Nephron progenitor cell (in vitro differentiated cells): ENCODE measurements at places on chromosomes 6 and 20.

- peak; percentile 9 for DNase-seq
These were observed 97.6 kb downstream of the FAM50B start for GRCh38 chr6:3946778-3947177.

- no peak for DNase-seq
These were observed 224.5 kb downstream of the GMDS start for GRCh38 chr6:2020909-2021308.

DNA sequence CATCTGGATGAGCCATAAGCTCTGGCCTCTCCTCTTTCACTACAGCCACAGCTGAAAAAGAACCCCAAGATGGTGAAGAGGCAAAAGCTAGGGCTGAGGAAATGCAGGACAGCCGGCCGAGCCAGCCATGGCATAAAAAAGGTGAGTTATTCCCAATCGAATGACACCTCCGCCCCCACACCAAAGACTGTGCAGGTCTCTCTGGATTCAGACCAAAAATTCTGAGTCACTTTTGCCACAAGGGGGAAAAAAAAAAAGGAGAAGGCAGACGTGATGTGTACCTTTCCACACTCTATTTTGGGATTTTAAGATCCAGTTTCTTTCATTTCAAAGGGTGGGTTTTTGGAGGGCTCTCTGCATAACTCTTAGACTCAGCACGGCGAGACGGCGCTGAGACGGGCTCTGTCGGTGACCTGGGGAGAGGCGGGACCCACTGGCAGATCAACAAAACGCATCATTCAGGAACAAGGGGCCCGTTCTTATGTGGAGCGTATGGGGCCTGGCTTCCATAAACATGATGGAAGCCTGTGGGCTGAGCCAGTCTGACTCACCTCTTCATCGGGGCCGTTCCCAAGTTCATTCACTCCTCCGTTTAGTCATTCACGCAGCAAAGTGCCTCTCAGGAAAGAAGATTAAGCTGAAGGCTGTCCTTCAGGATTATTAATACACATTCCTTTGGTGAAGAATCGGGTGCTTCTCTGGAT lies 54.8 kb downstream of the NFATC2 start:
- no peak for DNase-seq

DNA sequence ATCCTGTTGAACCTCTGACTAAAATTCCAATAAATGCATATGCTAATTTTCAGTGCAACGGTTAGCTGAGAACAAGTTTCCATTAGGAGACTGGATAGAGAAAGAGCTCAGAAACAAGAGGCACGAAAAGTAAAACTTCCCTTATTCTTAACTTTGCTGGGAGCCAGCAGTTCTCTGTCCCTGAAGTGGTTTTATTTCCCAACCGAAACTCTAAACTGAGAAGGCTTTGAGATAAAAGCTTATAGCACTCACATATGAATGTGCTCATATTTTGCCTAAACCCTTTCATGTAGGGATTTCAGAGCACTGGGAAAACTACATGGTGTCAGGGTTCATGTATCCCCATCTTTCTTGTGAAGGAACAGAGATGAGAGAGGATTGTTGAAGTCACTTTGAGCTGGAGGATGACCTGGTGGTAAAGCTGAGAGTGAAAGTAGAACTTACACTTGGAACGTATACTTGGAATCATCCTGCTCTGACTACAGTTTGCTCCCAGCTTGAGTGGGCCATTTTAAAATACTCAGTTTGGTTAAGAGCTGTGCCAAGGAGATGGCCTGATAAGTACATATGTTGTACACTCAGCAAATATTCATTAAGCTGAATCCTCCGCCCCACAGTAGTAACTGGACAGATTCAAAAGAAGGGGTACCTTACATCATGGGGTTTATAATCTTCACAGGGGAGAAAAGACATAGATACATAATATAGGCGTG lies 324.2 kb upstream of the CNR1 start:
- DNase-seq = no peak

DNA sequence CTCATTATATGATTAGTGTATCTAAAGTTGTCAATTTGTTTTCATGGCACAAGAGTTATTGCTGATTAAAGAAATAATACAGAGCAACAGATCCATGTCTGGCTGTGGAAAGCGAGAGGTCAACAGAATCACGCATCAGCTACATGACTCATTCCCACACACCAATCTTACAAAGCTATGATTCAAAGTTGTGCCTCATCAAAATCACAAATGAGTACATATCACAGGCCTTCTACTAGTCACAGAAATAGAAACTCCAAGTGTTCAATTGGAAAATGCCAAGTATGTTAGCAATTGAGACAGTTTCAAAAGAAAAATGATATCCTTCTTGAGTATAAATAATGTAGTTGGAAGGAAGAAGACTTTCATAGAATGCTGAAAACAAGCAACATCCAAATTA lies 57.8 kb upstream of the NKAIN2 start:
- DNase-seq = no peak

- no peak for DNase-seq
These were observed 134.2 kb downstream of the CARMIL1 start for GRCh38 chr6:25413207-25413905.

DNA sequence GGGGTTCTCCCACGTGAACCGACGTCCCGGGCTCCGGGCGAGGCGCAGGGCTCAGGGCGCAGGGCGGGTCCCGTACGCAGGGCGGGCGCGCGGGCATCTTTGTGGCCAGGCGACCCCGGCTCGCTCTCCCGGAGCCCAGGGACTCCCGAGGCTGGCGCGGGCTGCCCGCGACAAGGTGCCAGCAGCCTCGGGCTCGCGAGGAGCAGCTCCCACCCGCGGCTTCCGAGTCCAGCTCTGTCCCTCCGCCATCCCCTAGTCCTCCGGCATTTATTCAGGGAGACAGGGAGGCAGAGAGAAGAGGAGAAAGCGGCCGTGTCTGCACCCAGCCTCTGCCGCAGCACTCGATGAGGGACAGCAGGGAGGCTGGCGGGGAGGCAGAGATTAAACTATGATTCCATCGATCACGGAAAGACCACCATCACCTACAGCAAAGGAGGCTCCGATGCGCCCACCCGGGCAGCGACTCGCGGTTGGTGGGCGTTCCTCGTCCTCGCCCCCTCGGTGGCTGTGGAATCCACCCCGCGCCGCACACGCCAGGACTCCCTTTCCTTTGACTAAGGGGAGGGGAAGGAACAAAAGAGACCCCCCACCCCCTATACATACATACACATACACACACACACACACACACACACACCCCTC lies 1.1 kb downstream of the RGS17 start:
- DNase-seq = peak; percentile 52

DNA sequence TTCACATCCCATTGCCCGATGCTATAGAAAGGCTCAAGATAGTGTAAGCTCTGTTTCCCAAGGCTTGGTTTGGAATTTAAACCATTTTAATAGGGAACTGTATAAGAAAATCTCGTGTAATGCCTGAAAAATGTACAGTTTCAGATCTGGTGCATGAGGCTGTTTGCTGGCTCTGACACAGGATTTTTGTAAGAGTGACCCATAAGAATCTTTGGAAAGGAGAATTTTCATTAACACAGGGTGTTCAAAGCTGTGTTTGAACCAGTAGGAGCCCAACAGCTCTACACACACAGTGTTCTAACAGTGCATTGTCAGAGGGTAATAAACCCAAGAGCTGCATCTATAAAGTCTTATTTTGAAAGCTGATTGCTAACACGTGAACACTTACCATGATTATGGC lies 293.5 kb downstream of the PRL start:
- no peak for DNase-seq

- DNase-seq = no peak
These were observed 87.4 kb upstream of the TMEM181 start for GRCh38 chr6:158472447-158472846.

- no peak for DNase-seq
These were observed 47.4 kb downstream of the SLC23A2 start for GRCh38 chr20:4953881-4954280.

- no peak for DNase-seq
These were observed 12.9 kb downstream of the SLC9A8 start for GRCh38 chr20:49825521-49826033.

DNA sequence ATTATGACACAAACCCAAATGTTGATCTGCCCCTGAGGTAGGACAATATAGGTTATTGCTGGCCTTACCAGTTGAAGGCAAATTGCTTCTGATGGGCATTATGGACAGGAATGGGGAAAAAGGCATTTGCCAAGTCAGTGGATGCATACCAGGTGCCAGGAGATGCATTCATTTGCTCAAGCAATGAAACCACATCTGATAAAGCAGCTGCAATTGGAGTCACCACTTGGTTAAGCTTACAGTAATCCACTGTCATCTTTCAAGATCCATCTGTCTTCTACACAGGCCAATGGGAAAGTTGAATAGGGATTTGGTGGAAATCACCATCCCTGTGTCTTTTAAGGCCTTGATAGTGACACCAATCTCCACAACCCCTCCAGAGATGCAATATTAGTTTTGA lies 648.6 kb downstream of the COL12A1 start:
- no peak for DNase-seq

- no peak for DNase-seq
These were observed 170.3 kb downstream of the FUT9 start for GRCh38 chr6:96186094-96186493.

- DNase-seq = no peak
These were observed 121.5 kb upstream of the ARG1 start for GRCh38 chr6:131451321-131452144.

GRCh38 chr6:148426317-148426977 lies 83.8 kb downstream of the SASH1 start:
- no peak for DNase-seq

GRCh38 chr6:147283460-147283859 lies 79.2 kb downstream of the STXBP5 start:
- DNase-seq = peak; percentile 14

DNA sequence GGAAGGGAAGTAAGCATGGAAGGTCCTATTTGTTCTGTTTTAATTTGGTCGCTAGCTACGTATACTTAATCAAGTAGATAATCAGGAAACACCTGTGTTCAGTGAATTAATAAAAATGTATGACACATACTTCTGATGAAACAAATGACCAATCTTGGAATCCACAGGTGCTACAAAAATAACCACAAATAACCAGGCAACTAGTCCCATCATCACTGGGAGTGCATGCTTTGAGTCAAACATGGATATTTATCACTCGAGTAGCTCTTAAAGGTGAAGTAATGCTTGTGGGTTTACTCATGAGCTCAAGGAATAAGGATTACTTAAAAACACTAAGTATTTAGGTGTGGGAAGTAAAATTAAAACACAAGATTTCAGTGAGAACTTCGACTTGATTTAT lies 285.6 kb upstream of the ID4 start:
- no peak for DNase-seq

DNA sequence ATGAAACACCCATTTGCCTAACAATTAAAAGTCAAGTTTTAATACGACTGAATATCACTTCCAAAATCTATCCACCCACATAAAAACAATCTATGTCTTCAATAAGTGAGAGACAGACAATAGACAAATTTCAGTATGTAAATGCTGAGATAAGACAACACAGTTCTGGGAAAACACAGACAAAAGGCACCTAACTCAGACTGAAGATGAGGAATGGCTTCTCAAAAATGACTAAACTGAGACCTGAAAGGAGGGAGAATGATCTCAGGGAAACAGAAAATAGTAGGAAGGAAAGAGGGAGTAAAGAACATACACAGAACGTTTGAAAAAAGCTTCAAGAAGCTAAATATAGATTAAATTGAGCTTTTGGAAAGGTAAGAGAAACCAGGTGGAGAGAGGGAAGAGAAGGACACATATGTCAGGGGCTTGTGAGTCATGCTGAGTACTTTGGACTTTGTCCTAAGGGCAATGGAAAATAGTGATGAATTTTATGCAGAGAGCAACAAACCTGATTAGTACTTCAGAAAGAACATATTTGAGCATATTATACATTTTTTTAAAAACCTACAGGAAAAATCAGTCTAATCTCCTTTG lies 16.1 kb downstream of the LMBRD1 start:
- no peak for DNase-seq

DNA sequence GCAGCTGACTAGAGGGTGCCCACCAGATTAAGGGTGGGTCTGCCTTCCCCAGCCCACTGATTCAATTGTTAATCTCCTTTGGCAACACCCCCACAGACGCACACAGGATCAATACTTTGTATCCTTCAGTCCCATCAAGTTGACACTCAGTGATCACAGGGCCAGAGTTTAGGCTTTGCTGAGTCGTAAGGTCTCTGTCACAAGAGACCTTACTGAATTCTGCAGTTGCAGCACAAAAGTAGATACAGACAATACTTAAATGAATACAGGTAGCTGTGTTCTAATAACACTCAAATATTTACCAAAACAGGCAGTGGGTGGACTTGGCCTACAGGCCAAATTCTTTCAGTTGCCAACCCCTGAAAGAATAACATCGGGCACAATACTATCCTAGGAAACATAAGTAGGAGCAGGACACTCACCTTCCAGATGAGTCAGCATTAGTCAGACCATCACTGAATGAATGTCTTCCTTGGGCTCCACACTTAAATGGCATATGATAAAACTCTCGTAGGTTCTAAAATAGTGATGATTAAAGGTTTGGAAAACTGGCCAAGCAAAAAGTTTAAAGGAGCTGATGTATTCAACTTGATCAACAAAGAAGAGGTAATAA lies 190.0 kb downstream of the UBE3D start:
- no peak for DNase-seq

GRCh38 chr6:134389658-134390057 lies 71.7 kb upstream of the SGK1 start:
- DNase-seq = no peak

DNA sequence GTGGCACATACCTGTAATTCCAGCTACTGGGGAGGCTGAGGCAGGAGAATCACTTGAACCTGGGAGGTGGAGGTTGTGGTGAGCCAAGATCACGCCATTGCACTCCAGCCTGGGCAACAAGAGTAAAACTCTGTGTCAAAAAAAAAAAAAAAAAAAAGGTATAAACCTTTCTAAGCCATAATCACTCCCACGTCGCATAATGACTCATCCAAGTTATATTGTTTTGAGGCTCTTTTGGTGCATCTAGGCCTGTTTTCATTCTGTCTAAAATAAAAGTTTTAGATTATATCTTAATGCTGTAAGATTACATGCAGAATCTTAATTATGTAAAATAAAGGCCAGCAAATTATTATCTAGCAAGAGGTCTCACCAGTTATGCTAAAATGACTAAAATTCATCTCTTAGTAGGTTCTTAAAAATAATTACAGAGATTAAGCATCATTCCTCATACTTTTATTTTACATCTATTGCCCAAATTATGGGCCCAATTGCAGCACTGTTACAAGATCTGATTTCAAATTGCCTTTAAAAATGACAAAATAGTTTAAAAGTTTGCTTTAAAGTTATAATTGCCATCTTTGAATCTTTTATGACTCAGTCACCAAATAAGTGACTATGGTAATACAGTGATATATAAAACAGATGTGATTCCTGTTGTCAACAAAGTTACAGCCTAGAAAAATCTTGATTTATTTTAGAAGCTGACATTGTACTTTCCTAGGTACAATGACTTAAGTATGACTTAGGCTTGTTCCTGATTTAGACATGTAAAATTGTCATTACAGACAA lies 10.4 kb upstream of the SUMO4 start:
- DNase-seq = no peak

DNA sequence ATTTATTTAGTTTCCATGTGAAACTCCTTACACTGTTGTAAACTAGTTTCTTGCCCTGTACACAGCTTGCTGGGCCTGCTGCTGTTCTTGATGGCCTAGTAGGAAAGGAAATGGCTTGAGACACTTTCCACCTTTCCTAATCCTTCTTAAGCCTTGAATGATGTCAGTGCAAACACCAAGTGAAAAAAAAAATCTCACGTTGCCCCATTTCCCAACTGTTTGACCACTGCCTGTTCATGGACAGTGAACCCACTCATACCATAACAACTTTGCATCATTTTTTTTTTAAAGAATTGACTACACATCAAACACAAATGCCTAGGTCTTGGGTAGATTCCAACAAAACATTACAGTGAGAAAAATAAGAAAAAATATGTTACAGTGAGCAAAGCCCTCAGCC lies 653.6 kb upstream of the FLRT3 start:
- no peak for DNase-seq

- no peak for DNase-seq
These were observed 38.8 kb upstream of the ZNFX1 start for GRCh38 chr20:49316704-49317103.
